Hematopoietic multipotent progenitor cell (in vitro differentiated cells): ENCODE measurements at places on chromosomes 5 and 9.

DNA sequence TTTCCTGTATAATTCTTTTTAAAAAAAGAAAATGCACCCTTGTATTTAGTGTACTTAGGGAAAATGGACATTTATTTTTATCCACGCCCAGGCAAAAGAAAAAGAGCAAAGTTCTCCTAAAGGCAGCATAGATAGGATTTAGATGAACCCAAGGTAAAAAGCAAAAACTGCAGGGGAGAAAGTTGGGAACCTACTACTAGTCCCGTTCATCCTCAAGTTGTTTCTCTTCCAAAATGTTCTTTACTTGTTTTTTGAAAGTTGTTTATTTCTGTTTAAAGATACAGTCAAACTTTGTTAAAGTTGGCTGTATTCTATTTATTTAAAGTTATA is 9.8 kb downstream of the RUSC2 start:
- DNase-seq, result no peak

DNA sequence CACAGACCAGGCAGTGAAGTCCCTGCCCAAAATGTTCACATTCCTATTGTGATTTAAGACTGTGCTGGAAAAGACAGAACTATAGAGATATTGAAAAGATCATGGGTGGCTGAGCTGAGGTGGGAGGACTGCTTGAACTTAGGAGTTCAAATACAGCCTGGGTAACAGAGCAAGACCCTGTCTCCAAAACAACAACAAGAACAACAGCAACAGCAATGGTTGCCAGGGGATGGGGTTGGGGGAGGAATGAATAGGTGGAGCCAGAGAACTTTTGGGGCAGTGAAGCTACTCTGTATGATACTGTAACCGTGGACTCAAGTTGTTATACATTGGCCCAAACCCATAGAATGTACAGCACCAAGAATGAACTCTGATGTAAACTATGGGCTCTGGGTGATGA is 88.2 kb downstream of the DCP2 start:
- no peak for DNase-seq

GRCh38 chr5:57594436-57594835 is 111.8 kb upstream of the ACTBL2 start:
- no peak for DNase-seq

GRCh38 chr5:37710965-37711364 is 128.9 kb downstream of the GDNF start:
- DNase-seq, result no peak

DNA sequence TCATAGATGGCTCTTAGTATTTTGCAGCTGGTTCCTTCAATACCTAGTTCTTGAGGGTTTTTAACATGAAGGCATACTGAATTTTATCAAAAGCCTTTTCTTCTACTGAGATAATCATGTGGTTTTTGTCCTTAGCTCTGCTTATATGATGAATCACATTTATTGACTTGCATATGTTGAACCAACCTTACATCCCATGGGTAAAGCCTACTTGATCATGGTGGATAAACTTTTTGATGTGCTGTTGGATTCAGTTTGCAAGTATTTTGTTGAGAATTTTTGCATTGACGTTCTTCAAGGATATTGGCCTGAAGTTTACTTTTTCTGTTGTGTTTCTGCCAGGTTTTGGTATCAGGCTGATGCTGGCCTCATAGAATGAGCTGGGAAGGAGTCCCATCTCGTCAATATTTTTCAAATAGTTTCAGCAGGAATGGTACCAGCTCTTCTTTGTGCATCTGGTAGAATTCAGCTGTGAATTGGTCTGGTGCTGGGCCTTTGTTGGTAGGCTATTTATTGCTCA is 49.7 kb downstream of the YIPF5 start:
- no peak for DNase-seq

- DNase-seq, result no peak
Observed at GRCh38 chr5:65068410-65068809, 299.7 kb downstream of the CWC27 start.

DNA sequence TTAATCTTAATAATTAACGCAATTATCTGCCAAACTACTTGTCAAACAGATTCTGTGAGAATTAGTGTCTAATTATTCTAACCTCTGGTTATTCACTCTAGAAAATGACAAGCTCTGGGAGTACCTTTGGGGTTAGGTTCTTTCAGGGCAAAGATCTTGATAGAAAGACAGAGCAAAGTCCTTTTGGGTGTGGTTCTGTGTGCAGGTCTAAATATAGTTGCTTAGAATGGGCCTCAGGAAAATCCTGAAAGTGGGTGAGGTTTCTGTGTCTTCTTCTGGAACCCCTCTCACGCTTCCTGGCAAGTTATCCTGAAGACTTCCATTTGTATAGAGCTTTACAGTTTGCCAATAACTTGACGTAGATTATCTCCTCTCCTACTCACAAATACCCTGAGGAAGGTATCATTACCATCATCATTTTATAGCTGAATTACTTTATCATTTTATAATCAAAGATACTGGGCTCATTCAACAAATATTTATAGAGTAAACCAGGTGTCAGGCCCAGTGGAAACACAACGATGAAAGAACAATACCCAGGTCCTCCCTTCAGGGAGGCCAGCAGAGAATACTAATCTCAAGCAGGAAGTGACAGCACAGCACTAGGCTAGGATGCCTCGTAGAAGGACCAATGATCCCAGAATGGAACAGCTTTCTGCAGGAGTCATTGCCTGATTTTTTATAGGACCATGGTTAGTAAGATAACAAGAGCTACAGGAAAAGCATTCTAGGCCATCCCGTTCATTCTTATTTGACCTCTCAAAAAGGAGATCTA is 27.6 kb upstream of the LHFPL2 start:
- DNase-seq, result no peak

- no peak for DNase-seq
Observed at GRCh38 chr5:153445875-153446579, 44.4 kb upstream of the GRIA1 start.

GRCh38 chr5:140287801-140288521 is 14.9 kb downstream of the PFDN1 start:
- no peak for DNase-seq

DNA sequence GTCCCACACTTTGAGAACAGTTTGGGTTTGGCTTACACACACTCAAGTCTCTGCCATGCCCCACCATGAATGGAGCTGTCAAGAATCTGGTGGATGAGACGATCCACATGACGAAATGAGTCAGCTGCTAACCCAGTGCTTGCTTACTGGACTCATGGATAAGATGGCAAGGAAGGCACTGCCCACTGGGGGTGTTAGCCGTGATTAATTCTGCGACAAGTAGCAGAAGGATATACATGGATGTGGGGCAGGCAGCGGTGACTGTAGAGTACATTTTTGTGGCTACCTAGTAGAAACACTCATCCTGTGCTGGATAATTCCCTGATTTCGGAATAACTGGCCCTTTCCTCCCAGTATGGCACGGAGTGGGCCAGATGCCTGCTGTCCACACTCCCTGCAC is 77.5 kb downstream of the SPATA31C2 start:
- no peak for DNase-seq

DNA sequence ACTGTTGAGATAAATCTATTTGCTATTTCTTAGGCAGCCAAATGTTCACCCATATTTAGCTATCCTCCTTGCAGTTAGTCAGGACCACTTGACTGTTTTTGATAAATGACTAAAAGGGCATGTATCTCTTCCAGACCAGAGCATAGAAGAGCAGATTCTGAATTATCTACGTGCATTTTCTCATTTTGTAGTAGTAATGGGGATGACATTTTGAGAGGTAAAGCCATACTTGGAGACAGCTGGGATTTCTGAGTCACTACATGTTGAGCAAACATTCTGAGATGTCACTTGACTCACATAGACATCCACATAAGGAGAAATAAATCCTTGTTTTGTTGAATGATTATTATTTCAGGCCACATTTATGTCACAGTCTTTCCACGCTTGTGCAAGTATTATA is 297.6 kb downstream of the CDH10 start:
- DNase-seq, result no peak

GRCh38 chr5:140145818-140146522 is 20.2 kb downstream of the IGIP start:
- peak; percentile 73 for DNase-seq

GRCh38 chr9:121613009-121613752 is 38.3 kb upstream of the DAB2IP start:
- no peak for DNase-seq

- DNase-seq, result no peak
Observed at GRCh38 chr5:39422036-39422606, 2.7 kb downstream of the DAB2 start.

DNA sequence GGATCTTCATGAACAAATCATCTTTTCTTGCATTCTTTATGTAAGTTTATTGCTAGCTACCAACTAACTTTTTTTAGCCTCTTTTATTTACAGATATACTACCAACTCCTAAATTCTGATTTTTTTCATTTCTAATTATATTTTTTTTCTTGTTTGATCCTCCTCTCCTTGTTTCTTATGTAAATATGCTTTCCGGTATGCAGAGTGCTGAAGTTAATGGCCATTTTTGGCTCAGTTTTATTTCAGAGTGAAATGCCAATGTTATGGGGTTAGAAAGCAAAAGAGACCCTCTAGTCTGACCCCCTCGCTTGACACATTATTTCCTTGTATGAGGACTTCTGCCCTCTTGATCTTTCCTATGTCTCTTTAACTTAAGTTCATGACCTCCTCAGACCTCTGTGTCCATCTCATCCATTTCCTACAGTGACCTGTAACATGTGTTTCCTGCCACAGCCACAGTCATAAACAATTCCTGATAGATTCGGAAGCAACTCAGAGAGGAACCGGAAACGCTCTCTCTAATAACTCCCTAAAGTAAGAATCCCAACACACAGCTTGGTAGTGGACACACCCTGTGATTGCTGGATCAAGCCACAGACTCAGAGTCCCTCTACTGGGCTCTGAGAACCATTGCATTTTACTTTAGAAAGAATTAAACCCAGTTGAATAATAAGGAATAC is 42.9 kb upstream of the AFAP1L1 start:
- DNase-seq, result no peak

- DNase-seq, result no peak
Observed at GRCh38 chr9:98594546-98595160, 114.1 kb downstream of the GABBR2 start.

DNA sequence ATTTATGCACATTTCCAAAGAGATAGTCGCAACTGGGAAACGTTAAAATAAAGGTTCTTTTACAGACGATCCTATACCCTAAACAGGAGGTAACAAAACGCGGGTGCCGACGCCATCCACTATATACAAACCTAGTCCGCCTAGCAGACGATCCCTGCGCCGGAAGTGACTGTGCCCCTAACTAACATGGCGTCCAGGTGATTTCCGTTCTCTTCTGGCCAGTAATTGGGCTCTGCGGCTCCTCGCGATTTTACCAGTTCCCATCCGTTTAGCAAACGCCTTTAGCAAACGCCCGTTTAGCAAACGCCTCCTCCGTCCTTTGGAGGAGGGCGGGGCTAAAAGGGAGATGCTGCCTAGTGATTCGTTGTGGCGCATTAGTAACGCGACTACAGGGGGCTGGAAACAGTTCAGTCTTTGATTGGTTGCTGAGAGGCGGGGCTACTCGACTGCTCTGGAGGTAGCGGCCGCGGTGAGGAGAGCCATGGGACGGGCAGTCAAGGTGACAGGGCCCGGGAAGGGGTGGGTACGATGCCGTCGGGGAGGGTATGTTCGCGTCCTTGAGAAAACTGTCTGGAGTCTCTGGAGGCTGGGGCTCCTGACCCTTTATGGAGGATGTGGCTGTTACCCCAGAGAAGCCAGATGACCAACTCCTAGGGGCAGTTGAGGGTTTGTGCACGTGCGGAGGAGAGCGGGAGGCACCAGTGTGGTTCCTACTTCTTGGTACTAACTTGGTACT is at the start of gene LYRM7:
Gene LYRM7 (plus strand): TSS at position 405 of the 736 bp plus-strand sequence. CDS start 77 bp downstream, at position 482.
- DNase-seq, result peak; percentile 99

GRCh38 chr9:29730163-29730562 is 2156.9 kb upstream of the C9orf72 start:
- DNase-seq, result no peak

GRCh38 chr5:143403593-143404415 is at the start of gene NR3C1:
Gene NR3C1, minus strand, starts transcription at chr5:143403686. Its CDS starts 2,847 bp downstream, at chr5:143400839.
- DNase-seq, result peak; percentile 78

- DNase-seq, result no peak
Observed at GRCh38 chr5:174383210-174384167, 338.0 kb downstream of the NSG2 start.

DNA sequence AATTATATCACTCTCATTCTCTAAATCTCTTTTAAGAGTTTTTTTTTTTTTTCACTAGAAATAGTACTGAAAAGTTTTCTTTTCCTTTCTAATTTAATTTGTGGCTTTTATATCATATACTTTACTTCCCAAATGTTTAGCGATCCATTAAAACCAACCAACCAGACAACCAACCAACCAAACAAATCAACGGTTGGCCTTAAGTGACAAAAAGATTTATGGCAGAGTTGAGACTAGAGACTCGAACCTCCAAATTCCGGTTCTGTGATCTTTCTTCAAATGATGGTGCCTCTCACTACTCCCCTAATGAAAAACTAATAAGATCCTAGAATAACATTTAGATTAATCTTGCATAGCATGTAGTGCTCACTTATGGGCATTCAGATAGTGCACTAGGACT is 45.3 kb upstream of the ACTBL2 start:
- no peak for DNase-seq

DNA sequence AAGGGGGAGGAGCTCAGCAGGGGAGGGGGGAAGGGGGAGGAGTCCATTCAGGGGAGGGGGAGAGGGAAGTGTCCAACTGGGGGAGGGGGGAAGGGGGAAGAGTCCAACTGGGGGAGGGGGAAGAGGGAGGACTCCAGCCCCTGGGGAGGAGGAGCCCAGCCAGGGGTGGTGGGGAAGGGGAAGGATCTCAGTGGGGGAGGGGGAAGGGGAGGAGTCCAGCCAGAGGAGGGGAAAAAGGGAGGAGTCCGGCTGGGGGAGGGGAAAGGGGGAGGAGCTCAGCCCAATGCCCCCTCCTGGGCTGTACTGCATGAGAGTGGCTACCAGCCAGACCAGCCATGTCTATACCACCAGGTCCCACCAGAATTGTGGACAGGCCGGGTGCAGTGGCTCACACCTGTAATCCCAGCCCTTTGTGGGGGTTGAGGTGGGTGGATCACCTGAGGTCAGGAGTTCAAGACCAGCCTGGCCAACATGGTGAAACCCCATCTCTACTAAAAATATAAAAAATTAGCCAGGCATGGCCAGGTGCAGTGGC is 30.6 kb upstream of the ADAMTS2 start:
- no peak for DNase-seq

DNA sequence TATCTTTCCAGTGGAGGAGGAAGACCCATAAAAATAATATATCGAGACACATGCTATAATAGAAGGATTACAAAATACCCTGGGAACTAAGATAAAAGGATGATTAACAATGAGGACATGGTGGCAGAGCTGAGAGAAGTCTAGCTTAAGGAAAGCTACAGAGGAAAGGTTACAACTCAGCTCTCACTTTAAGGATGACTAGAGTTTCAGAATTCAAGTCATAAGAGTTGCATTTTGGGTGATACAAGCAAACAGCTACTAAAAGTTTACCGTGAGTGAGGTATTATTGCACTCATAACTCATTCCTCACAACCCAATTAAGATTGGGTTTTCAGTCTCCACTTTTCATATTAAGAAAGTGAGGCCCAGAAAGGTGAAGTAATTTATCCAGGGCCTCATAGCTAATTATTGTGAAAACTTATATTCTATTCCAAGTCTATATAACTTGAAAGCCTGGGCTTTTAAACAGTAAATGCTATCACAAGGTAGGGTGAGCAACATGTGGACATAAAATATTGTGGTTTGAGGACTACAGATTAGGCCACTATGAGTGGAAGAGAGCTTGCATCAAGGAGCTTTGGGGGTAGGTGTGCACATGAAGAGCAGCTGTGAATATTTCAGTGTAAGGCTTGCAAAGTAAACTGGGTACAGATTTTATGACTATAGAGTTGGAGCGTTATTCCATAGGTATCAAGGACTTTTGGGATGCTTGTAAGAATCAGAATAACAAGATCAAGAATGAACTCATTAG is 28.0 kb downstream of the JAKMIP2 start:
- no peak for DNase-seq
